ENCODE measurements at places on chromosomes 1 and 21. TPM values are rescaled to one million over a fixed set of nuclear protein-coding genes. Genes with fewer than 3 reads are reported as not detected.

DNA sequence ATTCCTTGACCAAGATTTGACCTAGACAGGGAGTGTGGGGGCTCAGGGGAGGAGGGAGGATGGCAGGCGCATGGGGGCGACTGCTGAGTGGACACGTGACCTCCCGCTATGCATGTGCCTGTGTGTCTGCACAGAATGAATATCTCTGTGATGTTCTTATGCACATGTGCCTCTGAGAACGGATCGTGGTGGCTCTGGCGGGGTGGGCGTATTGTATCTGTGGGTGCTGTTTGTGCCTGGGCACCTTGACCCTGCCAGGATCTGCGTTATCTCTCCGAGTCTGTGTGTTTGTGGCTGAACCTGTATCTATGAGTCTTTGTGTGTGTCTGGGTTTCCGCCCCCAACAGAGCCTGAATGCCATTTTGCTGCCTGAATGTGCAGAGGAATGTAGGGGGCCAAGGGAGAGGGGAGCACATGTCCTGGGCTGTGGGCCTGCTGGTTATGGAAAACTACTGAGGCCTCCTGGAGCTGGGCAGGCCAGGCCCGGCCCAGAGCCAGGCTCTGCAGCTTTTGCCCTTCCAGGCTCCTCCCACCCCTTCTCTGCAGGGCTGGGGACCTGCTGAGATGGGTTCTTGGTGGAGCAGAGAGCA lies 102.5 kb downstream of the EBNA1BP2 start:
- peaks cover 5% of the 10 kb centered on the region for H3K27me3 ChIP-seq
- no peak for DNase-seq
- H3K4me1 ChIP-seq = peaks cover 14% of the 10 kb centered on the region
- H3K36me3 ChIP-seq = no peaks in the 10 kb centered on the region
- no peak overlapping the region for H3K27ac ChIP-seq

DNA sequence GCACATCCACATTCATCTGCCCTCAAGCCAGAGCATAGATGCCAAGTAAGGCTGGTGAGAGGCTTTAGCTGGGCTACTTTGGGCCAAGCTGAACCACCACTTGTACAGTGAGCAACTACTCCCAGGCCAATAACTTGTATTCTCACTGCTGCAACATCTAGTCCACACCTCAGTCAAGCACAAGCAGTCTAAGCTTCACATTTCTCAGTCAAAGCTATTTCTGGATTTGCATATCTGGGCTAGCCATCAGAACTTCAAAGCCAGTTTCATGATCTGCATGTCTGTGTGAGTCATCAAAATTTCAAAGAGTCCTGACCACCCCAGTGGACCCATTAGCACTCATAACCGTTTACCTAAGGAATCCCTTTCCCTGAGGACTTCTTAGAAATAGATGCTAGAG lies 77.7 kb upstream of the DIRAS3 start:
- H3K4me3 ChIP-seq = no peak overlapping the region
- no peaks in the 10 kb centered on the region for H3K27me3 ChIP-seq
- DNase-seq = no peak

- DNase-seq = no peak
- H3K36me3 ChIP-seq = no peaks in the 10 kb centered on the region
- no peak overlapping the region for H3K27ac ChIP-seq
- H3K4me3 ChIP-seq = no peak overlapping the region
- no peaks in the 10 kb centered on the region for H3K27me3 ChIP-seq
- H3K4me1 ChIP-seq = no peaks in the 10 kb centered on the region
Measured at GRCh38 chr21:27555996-27556395, 589.1 kb upstream of the ADAMTS5 start.

GRCh38 chr1:221708076-221708571 lies 33.8 kb downstream of the DUSP10 start:
- H3K4me3 ChIP-seq = no peak overlapping the region
- H3K4me1 ChIP-seq = peaks cover 67% of the 10 kb centered on the region
- H3K36me3 ChIP-seq = peaks cover 53% of the 10 kb centered on the region
- H3K27me3 ChIP-seq = no peaks in the 10 kb centered on the region
- peak overlapping the region; percentile 76 for H3K27ac ChIP-seq

- peaks cover 39% of the 10 kb centered on the region for H3K4me1 ChIP-seq
- H3K27me3 ChIP-seq = peaks cover 11% of the 10 kb centered on the region
- peak overlapping the region; percentile 39 for H3K4me3 ChIP-seq
- no peaks in the 10 kb centered on the region for H3K36me3 ChIP-seq
Measured at GRCh38 chr1:150552128-150552910, 3.1 kb downstream of the ADAMTSL4 start.

- no peak overlapping the region for H3K4me3 ChIP-seq
- no peaks in the 10 kb centered on the region for H3K27me3 ChIP-seq
- no peak for DNase-seq
Measured at GRCh38 chr1:92409946-92410549, 76.7 kb downstream of the GFI1 start.

DNA sequence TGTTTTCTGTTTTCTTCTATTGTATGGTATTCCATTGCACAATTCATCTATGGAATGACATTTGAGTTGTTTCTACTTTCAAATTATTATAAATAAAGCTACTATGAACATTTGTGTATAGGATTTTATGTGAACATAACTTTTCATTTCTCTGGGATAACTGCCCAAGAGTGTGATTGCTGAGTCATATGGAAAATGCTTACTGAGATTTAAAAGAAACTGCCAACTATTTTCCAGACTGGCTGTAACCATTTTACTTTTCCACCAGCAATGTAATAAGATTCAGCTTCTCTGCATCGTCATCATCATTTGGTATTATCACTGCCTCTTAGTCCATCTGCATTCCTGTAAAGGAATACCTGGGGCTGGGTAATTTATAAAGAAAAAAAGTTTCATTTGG lies 779.6 kb upstream of the PRMT6 start:
- no peaks in the 10 kb centered on the region for H3K4me1 ChIP-seq
- no peaks in the 10 kb centered on the region for H3K27me3 ChIP-seq
- H3K4me3 ChIP-seq = no peak overlapping the region
- no peaks in the 10 kb centered on the region for H3K36me3 ChIP-seq

DNA sequence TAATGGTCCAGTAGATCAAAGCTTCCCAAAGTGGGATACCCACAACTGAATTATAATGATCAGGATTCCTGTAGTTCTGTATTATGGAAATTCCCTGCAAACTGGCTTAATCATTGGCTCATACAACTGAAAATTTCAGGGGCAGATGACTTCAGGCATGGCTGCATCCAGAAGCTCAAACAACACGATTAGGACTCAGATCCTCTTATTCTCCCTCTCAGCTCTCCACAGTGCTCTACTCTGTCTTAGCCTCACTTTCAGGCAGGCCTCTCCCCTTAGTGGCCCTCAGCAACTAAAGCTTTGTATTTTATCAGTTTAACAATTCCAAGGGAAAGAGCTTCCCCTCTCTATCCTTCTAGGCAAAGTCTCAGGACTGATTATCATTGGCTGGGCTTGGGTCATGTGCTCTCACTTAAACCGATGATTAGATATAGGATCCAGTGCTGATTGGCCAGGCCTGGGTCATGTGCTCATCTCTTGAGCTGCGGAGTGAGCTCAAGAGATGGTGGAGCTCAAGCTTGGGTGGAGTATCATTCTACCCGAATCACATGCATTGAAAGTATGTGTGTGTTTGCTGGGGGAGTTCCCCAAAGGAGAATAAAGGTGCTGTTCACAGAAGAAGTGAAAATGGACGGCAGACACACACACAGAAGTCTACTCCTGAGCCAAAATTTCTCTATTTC lies 57.9 kb upstream of the RUNX3 start:
- peaks cover 92% of the 10 kb centered on the region for H3K4me1 ChIP-seq
- peaks cover 16% of the 10 kb centered on the region for H3K27me3 ChIP-seq
- no peak overlapping the region for H3K4me3 ChIP-seq
- no peaks in the 10 kb centered on the region for H3K36me3 ChIP-seq

GRCh38 chr1:181249186-181249585 lies 160.7 kb downstream of the IER5 start:
- H3K27me3 ChIP-seq = no peaks in the 10 kb centered on the region
- H3K4me3 ChIP-seq = no peak overlapping the region
- DNase-seq = no peak
- no peak overlapping the region for H3K27ac ChIP-seq
- H3K4me1 ChIP-seq = no peaks in the 10 kb centered on the region

DNA sequence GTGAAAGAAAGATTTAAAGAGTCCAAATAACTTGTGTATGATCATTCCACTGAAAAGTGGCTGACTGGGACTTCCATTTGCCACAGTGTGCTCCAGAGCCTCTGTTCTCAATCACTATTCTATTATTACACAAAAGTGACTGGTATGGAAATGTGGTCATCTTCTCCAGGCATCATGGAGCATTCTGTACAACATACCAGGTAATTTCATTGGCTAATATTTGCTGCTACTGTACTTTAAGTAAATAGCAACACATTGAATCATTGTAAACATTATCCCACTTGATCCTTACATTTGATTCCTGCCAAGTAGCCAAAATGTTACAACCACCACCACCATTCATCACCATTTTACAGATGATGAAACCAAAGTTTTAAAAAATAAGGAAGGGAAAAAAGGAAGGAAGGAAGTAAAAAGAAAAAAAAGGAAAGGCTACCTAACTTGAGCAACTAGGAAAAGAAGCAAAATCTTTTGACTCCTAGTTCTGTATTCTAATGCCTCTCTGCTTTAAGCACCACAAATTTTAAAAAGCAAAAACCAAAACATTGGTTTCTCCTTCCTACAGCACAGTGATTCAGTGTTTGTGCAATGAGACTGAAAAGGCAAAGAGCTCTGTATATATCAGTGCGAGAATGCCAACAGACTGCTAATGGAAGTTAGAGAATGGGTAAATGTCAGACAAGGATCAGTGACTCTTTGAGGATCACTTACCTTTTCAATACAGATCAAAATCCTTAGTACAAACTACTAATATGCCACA lies 361.4 kb upstream of the PTBP2 start:
- no peak overlapping the region for H3K27ac ChIP-seq
- H3K4me3 ChIP-seq = no peak overlapping the region
- no peaks in the 10 kb centered on the region for H3K27me3 ChIP-seq
- DNase-seq = no peak
- no peaks in the 10 kb centered on the region for H3K36me3 ChIP-seq
- H3K4me1 ChIP-seq = peaks cover 8% of the 10 kb centered on the region

DNA sequence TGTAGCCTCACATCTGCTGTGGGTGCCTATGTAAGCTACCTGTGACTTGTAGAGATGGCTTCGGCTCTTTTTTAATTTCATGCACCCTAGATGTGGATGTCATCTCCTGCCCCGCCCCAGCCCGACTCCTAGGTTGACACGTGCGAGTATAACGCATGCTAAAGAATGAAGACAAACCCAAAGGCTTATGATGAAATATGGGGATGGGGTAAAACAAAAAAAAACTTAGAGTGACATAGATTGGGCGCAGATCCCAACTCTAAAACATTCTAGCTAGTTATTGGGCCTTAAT lies 613 bp upstream of the ERO1B start:
- no peak for DNase-seq
- peaks cover 8% of the 10 kb centered on the region for H3K27me3 ChIP-seq
- no peak overlapping the region for H3K27ac ChIP-seq

DNA sequence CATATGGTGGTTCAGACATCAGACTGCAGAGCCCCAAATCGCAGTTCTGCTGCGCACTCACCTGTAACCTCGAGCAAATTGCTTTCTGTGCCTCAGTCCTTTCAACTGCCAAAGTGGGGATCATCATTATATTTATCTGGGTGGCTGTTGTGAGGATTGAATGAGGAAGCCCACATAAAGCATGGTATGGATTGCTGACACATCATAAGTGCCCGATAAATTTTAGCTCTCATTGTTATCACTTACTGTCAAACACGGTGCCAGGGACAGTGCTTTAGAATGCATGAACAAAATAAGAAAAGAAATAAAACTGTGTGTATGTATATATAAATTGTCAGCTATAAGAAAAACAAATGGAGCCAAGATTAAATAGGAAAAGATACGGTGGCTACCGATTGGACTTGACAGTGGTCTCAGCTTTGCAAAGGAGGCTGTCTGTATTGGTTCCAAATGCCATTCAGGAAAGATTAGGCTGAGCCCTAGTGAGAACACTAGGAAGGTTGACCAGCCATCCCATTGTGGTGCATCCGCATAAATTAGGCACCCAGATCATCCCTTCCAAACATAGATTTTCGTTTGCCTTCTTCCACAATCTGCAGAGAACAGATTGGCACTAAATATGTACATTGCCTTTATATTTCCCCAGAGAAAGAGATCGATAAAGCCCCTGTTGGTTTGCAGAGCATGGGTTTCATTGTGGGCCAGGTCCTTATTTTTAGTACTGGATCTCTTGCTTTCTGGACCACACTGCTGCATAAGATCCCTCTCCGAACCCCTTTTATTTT lies 91.8 kb upstream of the KAZN start:
- H3K36me3 ChIP-seq = no peaks in the 10 kb centered on the region
- H3K27ac ChIP-seq = no peak overlapping the region
- no peaks in the 10 kb centered on the region for H3K4me1 ChIP-seq
- DNase-seq = no peak
- no peaks in the 10 kb centered on the region for H3K27me3 ChIP-seq

- no peak for DNase-seq
- H3K4me1 ChIP-seq = peaks cover 40% of the 10 kb centered on the region
- H3K4me3 ChIP-seq = no peak overlapping the region
Measured at GRCh38 chr1:65431111-65431705, 10.7 kb downstream of the LEPR start.

GRCh38 chr1:41851589-41851988 lies 67.1 kb downstream of the HIVEP3 start:
- no peak overlapping the region for H3K4me3 ChIP-seq
- DNase-seq = no peak
- peaks cover 20% of the 10 kb centered on the region for H3K36me3 ChIP-seq
- H3K4me1 ChIP-seq = peaks cover 30% of the 10 kb centered on the region
- H3K27ac ChIP-seq = no peak overlapping the region

GRCh38 chr21:36122977-36123376 lies 11.9 kb upstream of the CBR3 start:
- peaks cover 7% of the 10 kb centered on the region for H3K4me1 ChIP-seq
- H3K27ac ChIP-seq = no peak overlapping the region
- DNase-seq = no peak
- H3K27me3 ChIP-seq = no peaks in the 10 kb centered on the region
- no peak overlapping the region for H3K4me3 ChIP-seq

The CC2D1B gene
- 43.8 TPM for total RNA-seq

DNA sequence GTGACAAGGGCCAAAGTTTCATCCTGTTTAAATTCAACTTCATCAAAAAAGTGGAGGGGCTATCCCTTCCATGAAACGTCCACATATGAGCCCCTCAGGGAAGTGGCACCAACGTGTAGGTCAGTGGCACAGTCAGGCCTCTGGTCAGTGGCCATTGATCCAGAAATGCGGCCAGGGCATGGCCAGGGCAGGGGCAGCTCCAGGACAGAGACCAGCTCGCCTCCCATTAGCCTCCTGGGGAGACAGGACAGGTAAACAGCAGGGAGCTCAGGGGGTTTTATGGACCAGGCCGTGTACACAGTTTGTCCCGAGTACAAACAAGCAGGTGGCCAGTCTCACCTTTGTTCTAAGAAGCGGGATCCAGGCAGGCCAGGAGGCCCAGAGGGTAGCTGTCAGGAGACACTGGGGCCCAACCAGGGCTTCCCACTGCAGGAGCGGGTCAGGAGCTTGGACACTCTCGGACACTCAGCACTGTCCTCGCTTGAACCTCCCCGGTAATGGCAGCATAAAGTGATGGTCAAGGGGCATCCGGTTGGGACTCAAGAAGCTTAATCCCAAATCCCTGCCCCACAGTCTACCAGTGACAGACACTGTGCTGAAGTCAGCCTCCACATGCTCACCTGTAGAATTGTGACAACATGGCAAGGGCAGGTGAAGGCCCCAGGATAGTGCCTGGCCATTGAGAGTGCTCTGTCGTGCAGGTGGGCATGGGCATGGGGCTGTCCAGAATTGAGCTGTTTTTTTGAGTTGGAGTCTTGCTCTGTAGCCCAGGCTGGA lies 144.1 kb upstream of the ERRFI1 start:
- peaks cover 37% of the 10 kb centered on the region for H3K4me1 ChIP-seq
- peak overlapping the region; percentile 95 for H3K27ac ChIP-seq
- H3K36me3 ChIP-seq = peaks cover 2% of the 10 kb centered on the region
- H3K4me3 ChIP-seq = no peak overlapping the region
